ENCODE measurements at places on chromosomes 7 and 10. TPM values are rescaled to one million over a fixed set of nuclear protein-coding genes. Genes with fewer than 3 reads are reported as not detected.

The NOS3 gene
- total RNA-seq = 11.3 TPM

The SSC4D gene
- total RNA-seq = 1.9 TPM

The HTR5A gene
- total RNA-seq = not detected

The C10orf53 gene
- not detected for total RNA-seq

The WDFY4 gene
- 4.1 TPM for total RNA-seq

The GNAI1 gene
- 93.8 TPM for total RNA-seq

The CDH23 gene
- total RNA-seq = 32.1 TPM

The ADIRF gene
- total RNA-seq = 2,196 TPM

The ANXA8 gene
- total RNA-seq = not detected

The SLC18A2 gene
- total RNA-seq = 2.0 TPM
